ENCODE measurements at places on chromosomes 11 and 22. TPM values are rescaled to one million over a fixed set of nuclear protein-coding genes. Genes with fewer than 3 reads are reported as not detected.

Gene EFCAB6
- total RNA-seq, result 1.5 TPM

Gene C1QTNF4
- under 0.01 TPM for total RNA-seq

Gene C1QTNF6
- total RNA-seq, result 4.6 TPM

Gene SLC17A6
- not detected for total RNA-seq

Gene TRIM22
- total RNA-seq, result 94.8 TPM

Gene TMPRSS13
- total RNA-seq, result not detected

Gene PHF21B
- 0.17 TPM for total RNA-seq

Gene HBG2
- total RNA-seq, result not detected

Gene ALDH3B2
- not detected for total RNA-seq

Gene PARVB
- total RNA-seq, result 8.5 TPM

Gene ELFN2
- under 0.01 TPM for total RNA-seq

Gene OR8D2
- not detected for total RNA-seq

Gene USH1C
- total RNA-seq, result not detected

Gene RIMBP3B
- under 0.01 TPM for total RNA-seq

Gene NAALAD2
- total RNA-seq, result 0.77 TPM

Gene VSIG10L2
- total RNA-seq, result not detected

Gene CEP164
- 33.5 TPM for total RNA-seq
